ENCODE measurements at places on chromosomes 1 and 21.

GRCh38 chr1:7471836-7472235 is 299.3 kb upstream of the VAMP3 start:
- no peak for DNase-seq

DNA sequence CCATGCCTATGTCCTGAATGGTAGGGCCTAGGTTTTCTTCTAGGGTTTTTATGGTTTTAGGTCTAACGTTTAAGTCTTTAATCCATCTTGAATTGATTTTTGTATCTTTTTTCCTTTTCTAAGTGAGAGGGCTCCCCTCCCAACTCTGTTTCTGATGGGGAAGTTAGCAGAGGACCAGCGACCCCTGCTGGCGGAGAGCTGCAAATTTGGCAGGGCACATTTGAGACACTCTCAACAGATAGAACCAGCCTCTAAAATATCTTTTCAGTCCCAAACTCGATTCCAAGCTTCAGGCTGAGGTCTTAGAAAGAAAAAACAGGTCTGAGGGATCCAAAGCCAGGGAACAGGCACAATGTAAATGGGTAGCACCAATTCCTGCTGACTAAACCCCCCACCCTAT is 32.5 kb downstream of the LRRC3 start:
- DNase-seq: peak; percentile 62

DNA sequence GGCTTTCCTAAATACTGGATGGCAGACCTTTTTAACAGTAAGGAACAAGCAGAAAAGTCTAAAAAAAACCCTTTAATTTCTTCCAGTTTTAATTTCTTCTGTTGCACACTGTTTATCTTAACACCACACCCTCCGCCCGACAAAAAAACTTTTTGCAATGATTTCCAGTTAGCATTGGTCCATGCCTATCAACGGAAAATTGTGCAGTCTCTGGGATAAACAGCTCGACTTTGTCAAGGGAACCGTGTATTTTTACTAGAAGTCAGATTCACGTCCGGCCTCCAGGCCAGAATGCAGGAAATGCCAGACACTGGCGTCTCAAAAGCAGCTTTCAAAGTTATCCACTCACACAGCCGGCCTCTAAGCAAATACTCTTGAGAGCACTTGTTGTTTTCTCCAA is 378 bp upstream of the NUP210L start:
- DNase-seq: no peak

DNA sequence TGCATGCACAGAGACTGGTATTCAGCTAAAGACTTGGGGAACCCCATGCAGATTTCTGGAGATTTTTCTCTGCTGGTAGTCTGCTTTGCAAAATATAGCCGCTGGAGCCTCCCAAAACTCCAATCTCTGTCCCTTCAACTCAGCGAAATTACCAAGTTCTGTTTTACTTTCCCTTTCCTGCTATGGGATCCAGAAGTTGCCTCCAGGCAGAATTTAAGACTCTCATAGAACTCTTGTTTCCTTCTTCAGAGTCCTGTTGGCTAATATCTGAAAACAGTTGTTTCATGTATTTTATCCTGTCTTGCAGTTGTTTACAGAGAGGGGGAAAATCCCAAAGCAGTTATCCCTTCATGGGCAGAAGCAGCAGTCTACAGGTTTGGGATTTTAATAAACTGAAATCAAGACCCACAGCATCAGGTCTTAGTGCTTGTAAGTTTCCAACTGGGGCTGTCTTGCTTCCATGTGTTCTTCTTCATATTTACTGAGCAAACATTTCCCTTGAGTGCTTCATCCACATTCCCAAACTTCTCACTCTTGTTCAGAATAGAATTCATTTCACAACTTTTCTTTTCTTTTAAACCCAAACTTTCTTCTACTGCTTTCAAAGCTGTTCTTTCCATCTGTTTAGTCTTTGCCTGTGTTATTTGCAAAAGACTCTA is 221.3 kb upstream of the DMRTA2 start:
- no peak for DNase-seq

Data from activated naive CD8-positive, alpha-beta T cell treated with anti-CD3 and anti-CD28 coated beads, Interleukin-2, amount 10 ng/mL, durations not matched to agents 7 days and 5 days (primary cell).